ACHN (cell line): ENCODE measurements at places on chromosomes 5 and 9.

DNA sequence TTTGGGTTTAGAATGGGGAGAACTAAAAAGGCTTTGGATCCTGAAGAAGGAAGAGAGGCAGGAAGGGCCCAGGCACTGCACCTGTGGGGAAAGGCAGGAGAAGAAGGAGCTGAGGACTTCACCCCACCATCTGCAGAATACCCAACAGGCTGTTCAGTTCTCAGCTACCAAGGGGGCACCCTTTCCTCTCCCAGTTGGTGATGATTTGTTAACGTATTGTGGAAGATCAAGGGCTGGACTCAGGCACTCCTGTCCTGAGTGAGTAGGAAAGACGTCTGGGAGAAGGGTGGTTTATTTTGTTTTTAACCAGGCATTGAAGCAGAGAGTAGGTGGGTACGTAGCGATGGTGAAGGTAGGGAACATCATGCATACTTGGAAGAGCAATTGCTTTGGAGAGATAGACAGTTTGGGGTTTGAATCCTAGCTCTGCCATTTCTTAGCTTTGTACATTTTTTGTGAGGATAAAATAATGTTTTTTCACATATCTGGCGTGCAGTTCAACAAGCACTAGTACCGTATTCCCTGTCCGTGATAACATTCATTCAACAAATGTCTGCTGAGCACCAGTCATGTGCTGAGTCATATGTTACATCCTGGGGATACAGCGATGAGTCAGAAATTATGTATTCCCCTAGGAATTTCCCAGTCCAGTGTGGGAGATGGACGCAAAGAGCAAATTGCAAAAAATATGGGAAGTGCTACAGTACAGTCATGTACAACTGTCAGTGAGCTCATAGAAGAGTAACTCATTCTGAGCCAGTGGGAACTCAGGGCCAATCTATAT, 2.1 kb downstream of the MSANTD3 start:
- DNase-seq = peak; percentile 97

DNA sequence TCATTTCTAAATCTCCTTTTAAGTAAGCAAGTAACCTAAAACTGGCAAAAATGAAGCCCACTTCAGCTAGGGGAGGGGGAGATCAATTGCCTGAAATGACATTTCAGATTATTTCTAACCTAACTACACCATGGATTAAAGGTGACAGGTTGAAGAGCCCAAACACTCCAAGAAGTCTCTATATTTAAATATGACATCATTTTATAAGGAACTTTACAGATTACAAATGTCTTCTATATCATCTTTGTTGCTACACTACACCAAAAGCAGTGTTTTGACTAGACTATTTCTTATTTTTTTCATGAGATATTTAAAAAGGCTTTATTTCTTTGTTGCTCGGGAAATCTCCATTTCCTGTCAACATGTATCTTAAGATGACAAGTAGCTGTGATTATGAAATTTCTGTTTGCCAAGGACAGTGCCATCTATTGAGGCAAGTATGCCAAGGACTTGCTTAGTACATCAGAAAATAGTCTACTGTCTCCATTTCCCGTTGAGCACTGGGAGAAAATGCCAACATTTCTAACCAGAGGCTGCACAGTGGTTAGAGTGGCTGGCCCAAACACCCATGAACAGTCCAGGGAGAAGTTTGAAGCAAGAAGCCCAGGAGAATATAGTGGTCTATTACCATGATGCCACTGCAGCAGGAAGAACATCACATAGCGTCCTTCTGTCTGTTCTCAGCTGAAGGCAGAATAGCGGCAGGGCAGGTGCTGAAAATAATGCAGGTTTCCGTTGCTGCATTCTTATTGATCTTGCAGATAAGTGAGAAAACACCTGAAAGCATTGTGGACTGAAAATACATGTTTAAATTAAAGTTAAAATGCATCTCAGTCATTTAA, 93.4 kb upstream of the ITGA2 start:
- no peak for DNase-seq

GRCh38 chr9:136160381-136160841, 41.7 kb upstream of the TMEM250 start:
- DNase-seq = no peak

DNA sequence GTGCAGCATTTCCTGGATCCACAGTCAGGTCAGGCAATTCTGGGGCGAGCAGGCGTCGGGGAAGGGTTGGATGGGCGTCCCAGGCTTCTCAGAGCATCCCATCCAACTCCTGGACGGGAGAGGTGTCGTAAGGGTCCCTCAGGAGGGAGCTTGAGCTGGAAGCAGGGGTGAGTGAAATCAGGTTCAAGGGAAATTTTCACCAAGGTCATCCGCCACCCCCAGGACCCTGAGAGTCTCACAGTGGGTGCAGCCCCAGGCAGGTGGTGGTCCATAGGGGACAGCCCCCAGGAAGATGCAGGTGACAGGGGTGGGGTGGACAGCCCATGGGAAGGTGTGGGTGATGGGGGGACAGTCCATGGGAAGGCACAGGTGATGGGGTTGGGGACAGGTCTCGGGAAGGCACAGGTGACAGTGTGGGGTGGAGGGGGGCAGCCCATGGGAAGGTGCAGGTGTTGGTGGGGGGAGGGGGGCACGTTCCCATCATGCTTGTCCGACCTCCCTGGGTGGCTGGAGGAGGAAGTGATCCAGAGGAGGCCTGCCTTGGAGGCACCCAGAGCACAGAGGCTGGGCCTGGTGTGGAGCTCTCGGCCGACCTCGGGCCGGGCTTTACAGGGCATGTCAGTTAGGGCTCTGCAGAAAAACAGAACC, 48.9 kb downstream of the AHRR start:
- no peak for DNase-seq

DNA sequence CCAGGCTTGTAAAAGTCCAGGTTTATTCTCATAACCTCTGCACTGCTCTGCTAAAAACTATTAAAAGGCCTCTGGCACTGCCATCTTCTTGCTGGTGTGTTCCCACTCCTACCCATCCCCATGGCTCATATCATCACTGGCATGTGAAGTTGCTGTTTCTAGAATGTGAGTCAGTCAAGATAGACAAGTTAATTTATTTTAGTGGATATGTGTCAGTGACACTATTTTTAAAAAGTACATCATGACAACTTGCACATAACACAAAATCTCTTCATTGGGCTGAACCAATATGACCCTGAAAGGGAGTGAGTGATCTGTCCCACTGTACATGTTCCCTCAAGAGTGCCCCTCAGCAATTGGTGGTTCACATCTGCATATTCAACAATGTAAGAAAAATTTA, 299.7 kb downstream of the NFIB start:
- DNase-seq = no peak

GRCh38 chr9:136808075-136808805, 492 bp downstream of the RABL6 start:
- DNase-seq = peak; percentile 24

DNA sequence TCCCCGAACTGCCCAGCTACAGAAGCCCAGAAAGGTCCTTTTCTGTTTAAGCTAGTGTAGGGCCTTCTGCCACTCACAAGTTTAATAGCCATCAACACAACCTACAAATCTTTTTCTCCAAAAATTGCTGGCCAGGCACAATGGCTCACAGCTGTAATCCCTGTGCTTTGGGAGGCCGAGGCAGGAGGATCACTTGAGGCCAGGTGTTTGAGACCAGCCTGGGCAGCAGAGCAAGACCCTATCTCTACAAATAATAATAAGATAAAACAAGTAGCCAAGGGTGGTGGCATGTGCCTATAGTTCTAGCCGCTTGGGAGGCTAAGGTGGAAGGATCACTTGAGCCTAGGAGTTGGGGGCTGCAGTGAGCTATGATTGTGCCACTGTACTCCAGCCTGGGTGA, 176.4 kb downstream of the HSD17B3 start:
- no peak for DNase-seq

GRCh38 chr5:87188391-87188790, 79.3 kb upstream of the RASA1 start:
- no peak for DNase-seq

GRCh38 chr5:1910861-1911772, 28.4 kb upstream of the IRX4 start:
- no peak for DNase-seq

- peak; percentile 9 for DNase-seq
Measured at GRCh38 chr5:173055722-173055982, 500 bp upstream of the CREBRF start.

GRCh38 chr5:113735751-113736150, 222.3 kb downstream of the YTHDC2 start:
- no peak for DNase-seq

- DNase-seq = no peak
Measured at GRCh38 chr5:8710426-8710930, 835.4 kb downstream of the SEMA5A start.

DNA sequence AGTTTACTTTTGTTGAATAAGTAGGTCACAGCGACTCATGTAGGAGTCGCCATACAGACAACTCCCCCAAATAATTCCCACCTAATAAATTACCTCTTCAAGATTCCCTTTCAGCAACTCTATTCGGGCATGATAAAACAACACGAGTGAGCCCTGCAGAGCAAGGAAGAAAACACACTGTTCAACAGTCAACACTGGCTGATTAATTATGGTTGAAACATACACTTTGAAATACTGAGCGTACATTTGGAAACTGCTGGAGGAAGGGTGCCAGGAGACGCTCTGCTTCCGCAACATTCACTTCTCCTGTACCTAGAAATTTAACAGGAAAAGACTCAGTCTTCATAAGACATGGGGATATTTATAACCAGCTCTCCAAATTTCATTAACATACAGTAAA, 117.5 kb downstream of the TTC39B start:
- no peak for DNase-seq

DNA sequence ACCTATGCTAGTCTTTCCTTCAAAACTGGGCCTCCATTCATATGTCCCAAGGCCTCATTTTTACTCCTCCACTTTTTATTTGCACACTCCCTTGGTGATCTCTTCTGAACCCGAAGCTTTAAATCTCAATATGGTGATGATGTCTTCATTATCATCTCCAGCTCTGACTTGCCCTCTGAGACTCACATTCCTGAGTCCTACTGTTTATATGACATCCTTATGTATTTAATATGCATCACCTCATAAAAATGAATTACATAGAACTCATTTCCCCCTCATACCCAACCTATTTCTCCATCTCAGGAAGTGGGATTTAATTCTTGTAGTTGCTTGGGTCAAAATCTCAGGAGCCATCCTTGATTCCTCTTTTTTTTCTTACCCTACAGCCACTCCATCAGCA, 473.0 kb downstream of the EBF1 start:
- DNase-seq = no peak

DNA sequence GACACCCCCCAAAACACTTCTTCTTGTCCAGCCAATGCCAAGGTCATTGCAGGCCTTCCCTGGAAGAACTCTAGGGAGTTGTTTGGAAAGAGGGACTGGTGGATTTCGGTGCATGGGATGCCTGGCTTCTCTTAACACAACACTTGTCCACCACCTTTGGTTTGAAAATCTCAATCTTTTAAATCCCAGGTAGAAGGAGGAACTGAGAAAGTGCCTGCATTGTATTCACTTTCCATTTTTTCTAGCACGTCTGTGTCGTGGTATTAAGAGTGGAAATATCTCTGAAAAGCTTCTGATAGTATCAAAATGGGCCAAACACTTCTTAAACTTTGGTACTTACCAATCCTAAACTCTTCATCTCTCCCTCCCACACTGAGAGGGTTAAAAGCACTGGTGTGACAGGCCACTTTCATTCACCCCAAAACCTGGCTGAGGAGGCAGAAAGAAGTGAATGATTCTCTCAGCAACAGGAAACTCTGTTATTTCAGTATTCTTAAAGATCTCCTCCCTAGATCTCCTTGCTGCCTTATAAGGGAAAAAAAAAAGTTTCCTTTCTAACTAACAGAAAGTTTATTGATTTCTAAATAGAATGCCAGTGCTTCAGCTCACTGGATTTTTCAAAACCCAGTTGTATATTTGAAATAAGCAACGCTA, 3.9 kb upstream of the NFIB start:
- no peak for DNase-seq

DNA sequence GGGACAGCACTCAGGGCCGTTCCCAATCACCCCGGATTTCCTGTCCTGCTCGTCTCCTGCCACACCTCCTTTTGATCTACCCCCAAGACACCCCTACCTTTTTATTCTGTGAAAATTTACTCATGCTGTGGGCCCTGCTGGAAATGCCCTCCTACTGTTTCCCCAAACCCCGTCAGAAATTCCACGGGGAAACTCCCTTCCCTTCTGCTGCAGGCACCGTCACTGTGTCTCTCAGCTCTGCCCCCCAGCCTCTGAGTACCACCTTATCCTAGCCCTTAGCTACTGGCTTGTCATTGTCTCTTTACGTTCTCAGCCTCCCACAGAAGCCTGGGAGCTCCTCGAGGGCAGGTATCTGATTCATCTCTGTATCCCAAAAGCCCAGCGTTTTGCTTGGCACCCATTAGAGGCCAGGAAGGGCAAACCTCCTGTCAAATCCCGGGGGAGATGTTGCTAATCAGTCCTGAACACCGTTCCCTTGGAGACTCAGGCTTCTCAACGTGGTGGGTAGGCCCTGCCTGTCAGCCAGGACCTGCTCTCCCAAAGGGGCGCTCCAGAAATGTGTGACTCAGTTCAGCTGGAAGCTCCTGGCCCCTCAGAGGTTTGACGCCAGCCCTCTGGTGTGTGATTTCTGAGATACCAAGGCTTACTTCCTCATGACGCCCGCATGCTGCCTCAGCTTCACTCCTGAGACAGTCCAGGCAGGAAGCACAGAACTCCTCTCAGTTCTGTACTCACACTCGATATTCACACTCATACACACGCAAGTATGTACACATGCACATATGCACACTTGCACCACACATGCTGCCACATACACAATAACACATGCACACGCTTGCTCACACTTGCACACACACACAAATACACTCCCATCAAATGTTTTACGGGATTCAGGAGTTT, 50.7 kb upstream of the GRHPR start:
- no peak for DNase-seq

- no peak for DNase-seq
Measured at GRCh38 chr9:137749511-137749910, 128.1 kb upstream of the CACNA1B start.

GRCh38 chr5:41277476-41278245, 64.3 kb upstream of the C6 start:
- DNase-seq = no peak

DNA sequence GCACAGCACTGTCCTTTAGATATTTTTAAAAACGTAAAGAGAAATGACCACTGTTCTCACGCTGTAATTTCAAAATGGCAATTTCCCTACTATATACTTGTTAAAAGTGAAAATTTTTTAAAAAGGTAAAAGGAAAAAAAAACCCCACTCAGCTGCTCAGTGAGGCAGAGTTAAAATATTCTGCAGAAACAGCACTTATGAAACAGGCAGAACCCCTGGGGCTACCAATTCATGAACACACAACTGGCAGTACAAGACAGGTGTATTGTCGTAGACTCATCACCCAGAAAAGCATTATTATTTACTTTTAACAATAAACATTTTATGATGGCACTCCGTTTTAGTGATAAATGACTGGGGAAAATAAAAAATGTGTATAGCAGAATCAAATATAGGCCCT, 1.5 kb upstream of the RASGRF2 start:
- DNase-seq = no peak

- no peak for DNase-seq
Measured at GRCh38 chr9:126625329-126626126, 11.8 kb downstream of the LMX1B start.

DNA sequence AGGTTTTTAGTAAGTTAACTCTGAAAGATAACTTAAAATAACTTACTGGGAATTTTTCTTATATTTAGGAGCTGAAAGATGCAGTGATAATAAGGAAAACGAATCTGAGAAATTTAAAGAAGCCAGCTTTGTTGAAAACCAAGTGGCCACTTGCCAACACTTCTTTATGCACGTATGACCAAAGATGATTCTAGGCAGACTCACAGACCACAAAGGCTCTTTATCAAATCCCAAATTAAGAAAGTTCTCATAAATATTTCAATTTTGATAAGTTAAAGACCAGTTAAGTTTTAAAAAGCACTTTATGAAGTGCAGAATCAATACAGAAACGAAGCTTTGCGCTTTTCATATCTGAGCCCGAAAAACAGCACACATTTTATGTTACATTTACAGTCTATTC, 1.5 kb downstream of the AFF4 start:
- peak; percentile 22 for DNase-seq
